ENCODE measurements at places on chromosomes 13 and 19.

DNA sequence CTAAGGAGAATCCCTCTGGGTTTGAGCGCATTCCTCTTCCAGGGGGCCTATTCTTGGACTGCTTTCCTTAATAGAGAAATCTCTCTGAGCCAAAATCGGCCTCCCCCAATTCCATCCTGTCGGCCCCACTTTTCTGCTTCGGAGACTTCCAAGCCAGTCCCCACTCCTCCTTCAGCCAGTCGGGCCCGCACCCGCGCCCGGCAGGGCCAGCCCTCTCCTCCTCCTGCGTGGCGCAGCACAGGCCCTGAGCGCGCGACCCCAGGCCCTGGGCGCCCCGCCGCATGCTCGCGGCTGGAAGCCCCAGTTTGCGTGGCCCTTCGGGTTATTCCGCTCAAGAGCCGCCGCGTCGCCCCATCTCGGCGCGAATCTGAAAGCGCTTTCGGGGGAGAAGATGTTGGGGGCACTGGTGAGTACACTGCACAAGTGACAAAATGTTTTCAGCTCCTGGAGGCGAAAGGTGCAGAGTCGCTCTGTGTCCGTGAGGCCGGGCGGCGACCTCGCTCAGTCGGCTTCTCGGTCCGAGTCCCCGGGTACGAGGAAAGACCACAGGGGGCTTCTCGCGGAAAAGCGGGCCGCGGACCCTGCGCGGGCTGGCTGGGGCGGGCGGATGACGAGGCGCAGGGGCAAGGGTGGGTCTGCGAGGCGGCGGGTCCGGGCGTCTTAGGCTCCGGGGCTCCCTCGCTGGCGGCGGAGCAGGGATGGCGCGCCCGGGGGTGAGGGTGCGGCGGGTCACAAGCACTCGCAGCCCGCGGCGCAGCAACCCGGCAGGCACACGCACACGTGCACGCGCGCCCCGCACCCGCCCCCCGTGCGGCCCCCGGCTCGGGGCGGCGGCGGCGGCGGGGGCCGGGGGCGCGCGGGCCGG is at the start of gene IL17D:
Gene IL17D (plus strand): TSS at position 785 of the 865 bp plus-strand sequence. CDS start 303 bp downstream, outside the sequence.
- peak; percentile 30 for DNase-seq

GRCh38 chr13:48411841-48412531 is 927 bp downstream of the LPAR6 start:
- peak; percentile 56 for DNase-seq

DNA sequence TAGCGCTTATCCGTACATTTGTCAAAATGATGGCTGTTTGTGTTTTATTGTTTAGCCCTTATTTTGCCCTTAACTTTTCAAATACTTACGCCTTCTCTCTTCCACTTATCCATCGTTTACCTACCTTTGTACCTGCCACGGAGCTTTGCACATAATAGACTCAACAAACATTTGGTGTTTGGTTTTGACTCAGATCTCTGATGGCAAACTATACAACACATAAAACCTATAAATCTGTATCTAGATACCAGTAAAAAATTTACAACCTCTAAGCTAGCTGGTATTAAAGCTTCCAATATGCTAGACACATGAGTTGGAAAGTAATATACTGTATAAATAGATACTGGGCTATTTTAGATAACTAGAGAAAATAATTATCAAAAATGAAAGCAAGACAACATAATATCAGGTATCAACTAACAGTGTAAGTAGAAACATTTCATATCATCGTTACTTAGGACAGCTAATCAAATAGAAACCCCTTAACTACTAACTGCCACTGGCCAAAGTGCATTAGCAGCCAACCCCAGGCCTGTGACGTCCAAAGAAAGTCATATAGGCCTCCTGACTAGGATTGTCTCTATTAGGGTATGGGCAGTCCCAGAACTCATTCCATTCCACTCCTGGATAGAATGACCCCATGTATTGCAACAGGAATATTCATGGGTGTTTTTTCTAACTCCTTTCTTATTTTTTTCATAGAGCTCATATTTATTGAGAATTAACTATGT is 53.8 kb downstream of the KCTD12 start:
- no peak for DNase-seq

DNA sequence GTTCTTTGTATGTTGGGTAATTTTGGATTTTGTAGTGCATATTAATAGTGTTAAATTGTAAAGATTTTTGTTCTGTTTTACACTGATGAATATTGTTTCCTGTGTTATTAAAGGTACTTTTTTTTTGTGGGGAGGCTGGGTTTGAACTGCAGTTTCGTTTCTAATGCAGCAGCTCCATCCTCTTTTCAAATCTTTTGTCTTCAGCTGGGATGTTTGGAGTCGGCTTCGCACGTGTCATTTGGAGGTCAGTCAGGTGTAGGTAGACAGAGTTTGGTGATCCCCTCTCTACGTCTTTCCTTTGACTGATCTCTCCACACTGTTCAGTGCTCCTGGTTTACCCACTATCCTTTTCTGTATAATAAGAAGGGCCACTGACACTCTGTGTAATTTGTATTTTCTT is 30.3 kb downstream of the TDRD3 start:
- peak; percentile 5 for DNase-seq

DNA sequence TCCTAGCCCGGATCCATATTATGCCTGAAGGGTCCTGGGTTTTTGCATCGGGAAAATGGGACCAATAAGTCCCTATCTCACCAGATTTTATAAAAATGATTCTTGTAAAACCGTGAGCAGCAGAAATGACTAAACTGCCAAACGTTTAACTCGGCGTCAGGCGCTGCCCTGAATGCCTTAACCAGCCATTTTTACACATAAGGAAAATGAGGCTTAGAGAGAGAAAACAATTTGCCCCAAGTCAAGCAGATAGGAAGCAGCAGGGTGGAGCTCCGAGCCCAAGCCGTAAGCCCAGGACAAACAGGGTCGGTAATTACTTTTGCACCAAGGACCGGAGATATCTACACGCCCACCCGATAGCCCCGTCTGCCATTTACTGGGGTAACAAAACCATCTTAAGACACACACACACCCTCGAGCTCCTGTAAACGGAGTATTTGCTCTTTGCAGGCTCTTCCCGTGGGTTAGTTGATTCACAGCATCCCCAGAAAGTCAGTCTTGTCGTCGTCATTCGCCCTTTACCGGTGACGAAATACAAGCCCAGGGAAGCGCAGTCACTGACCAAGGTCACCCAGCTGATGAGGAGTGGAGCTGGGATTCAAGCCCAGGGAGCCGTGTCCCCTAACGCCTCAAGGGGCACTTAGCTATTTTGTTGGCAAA is 16.0 kb upstream of the MRI1 start:
- DNase-seq: peak; percentile 27

- DNase-seq: no peak
Observed at GRCh38 chr13:74003374-74003773, 130.8 kb downstream of the KLF12 start.

GRCh38 chr19:47437500-47437899 is 18.2 kb upstream of the MEIS3 start:
- no peak for DNase-seq

GRCh38 chr19:13986348-13986904 is 19.7 kb downstream of the RFX1 start:
- peak; percentile 99 for DNase-seq

- DNase-seq: no peak
Observed at GRCh38 chr13:29621051-29621800, 25.7 kb upstream of the SLC7A1 start.

DNA sequence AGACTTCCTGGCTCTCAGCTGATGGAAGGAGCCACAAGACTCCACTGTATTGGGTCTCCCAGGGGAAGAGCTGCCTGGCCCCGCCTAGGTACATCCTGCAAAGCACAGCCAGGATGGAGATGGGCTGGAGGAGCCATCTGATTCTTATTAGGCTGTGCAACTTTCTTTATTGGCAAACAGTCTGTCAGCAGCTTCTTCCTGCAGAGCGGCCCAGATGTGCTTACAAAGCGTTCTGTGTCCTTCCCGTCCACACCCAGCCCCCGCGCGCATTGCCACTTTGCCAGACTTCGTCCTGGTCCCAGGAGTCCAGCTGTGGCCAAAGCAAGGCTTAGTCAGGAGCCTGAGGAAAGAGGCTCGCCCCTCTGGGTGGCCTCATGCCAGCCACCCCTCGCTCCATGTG is 409.3 kb downstream of the ZNF536 start:
- DNase-seq: no peak

- DNase-seq: no peak
Observed at GRCh38 chr13:18943721-18944391, 237.8 kb downstream of the TUBA3C start.

- DNase-seq: no peak
Observed at GRCh38 chr13:60463787-60464186, 66.8 kb downstream of the TDRD3 start.

DNA sequence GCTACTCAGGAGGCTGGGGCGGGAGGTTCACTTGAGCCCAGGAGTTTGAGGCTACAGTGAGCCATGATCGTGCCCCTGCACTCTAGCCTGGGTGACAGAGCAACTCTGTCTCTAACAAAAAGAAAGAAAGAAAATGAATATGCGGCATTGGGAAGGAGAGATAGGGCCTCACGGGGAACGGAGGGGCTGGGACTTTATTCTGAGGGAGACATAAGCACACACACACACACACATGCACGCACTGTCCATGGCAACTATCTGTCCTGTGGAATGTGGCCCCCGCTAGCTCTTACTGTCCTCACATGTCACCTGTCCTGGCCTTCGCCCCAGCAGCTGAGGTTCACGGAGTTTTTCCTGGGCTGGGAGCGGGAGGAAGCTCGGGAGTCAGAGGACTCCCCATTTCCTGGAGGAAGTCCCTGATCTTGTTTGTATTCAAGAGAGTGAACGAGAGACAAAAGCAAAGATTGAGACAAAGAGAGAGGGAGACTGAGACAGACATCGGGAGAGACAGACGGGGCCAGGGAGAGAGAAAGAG is 654 bp downstream of the STAP2 start:
- no peak for DNase-seq

- DNase-seq: no peak
Observed at GRCh38 chr13:50376895-50377575, 361.8 kb downstream of the KCNRG start.

DNA sequence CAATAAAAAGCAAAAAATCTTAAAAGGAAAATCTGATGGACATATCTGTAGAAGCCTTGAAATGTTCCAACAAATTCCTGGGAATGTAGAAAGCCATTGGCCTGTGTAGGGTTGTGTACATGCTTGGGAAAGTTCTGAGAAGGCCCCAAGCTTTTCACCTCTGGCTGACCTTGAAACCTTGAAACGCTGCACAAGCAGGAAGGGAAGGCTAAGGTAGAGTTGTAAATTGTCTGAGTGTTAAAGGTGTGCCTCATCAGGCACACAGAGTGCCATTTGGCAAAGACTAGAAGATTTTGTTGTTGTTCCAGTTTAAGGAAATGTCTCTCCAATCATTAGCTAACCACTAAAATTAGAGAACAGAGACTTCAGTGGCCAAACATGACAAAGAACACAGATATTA is 10.4 kb downstream of the TSKS start:
- DNase-seq: no peak

- no peak for DNase-seq
Observed at GRCh38 chr13:113245849-113246796, 36.7 kb downstream of the CUL4A start.
